ENCODE measurements at places on chromosomes 1 and 21.
A peak's percentile ranks its signal among the peaks of the same experiment; 100 is the strongest.

- no peak for DNase-seq
These were observed 21.0 kb downstream of the TP53BP2 start for GRCh38 chr1:223824712-223825111.

GRCh38 chr1:180863158-180863775, 49.4 kb upstream of the KIAA1614 start:
- DNase-seq, result peak; percentile 67

- no peak for DNase-seq
These were observed 4.3 kb upstream of the ZBTB7B start for GRCh38 chr1:154998201-154998780.

DNA sequence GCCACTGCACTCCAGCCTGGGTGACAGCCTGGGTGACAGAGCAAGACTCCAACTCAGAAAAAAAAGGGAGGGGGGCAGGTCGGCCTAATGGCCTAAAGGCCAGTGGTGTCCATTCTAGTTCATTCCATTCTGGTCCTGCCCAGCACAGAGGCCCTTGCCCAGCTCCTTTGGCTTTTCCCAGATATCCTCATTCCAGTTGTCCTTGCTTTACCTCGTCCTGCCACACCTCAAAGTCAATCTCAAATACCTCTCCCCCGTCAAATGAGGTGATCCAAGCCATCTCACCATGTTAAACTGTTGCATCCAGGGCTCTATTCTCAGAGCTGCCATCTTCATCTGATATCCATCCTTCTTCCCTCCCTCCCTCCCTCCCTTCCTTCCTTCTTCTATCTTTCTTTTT, 19.9 kb upstream of the PIK3CD start:
- no peak for DNase-seq

DNA sequence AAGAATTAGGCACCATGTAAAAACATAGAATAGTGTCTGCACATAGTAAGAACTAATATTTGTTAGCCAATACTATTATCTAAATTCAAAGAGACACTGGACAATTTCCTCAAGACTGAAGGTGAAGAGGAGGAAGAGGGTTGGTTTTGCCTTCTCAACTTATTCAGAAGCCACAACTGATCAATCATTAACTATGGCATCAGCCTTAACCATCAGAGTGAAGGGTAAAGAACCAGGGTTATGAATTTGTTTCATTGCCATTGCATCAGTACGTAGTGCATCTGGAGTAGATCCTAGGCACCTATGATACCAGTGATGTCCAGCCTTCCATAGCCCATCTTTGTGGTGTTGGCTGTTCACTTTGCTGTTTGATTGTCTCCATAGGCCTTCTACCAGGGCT, 421.7 kb upstream of the DEPDC1 start:
- no peak for DNase-seq

DNA sequence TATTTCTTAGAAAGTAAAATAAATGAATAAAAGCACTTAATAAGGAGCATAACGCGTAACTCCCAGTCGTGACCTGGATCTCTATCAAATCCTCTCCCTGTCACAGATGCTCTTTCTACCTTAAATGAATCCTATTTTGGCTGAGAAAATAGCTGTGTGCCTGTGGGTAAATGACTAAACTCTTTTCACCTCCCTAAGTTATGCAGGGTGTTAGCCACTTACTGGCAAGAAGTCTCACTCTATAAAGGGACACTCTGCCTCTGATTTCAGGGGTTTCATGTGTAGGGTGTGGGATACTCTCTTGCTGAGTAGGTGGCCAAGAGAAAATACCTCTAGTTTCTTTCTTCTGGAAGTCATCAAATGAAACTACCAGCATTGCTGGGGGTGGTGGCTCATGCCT, 24.3 kb upstream of the PPP1R15B start:
- DNase-seq, result no peak

GRCh38 chr1:169514566-169515270, 29.0 kb upstream of the SLC19A2 start:
- DNase-seq, result no peak

GRCh38 chr1:10007169-10007568, 10.1 kb downstream of the RBP7 start:
- no peak for DNase-seq

GRCh38 chr1:167711797-167712196, 10.0 kb upstream of the MPZL1 start:
- no peak for DNase-seq

GRCh38 chr1:234281826-234282489, 91.3 kb upstream of the COA6 start:
- DNase-seq, result no peak

DNA sequence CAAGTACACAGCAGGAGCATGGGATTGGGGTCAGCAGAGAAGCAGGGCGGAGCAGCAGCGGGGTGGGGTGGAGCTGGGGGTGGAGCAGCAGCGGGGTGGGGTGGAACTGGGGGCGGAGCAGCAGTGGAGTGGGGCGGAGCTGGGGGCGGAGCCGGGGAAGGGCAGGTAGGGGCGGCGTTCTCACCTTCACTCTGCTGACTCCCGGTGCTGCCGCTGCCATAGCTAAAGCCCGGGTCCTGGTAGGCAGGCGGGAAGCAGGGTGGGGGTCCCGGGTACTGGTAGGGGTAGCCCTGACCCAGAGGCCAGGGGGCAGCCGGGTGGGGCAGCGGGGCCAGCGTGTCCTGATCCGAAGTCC, 6.7 kb downstream of the TAS1R3 start:
- no peak for DNase-seq

DNA sequence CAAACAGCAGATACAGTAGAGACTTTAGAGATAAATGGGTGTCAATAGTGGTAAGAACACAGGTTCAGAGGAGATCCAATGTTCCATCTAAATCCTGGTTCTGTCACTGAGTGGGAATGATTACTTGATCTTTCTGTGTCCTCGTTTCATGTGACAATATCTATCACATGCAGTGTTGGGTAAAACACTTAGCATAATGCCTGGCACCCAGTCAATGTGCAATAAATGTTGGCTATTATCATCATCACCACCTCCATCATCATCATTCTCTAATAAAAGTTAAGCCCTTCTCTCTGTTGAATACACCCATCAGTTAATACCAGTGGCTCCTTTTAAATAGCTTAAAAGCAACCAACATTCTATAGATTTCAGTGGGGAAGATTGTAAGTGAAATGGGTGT, 184.7 kb downstream of the ST6GALNAC3 start:
- no peak for DNase-seq

GRCh38 chr1:56017336-56017735, 562.0 kb downstream of the PLPP3 start:
- DNase-seq, result no peak

DNA sequence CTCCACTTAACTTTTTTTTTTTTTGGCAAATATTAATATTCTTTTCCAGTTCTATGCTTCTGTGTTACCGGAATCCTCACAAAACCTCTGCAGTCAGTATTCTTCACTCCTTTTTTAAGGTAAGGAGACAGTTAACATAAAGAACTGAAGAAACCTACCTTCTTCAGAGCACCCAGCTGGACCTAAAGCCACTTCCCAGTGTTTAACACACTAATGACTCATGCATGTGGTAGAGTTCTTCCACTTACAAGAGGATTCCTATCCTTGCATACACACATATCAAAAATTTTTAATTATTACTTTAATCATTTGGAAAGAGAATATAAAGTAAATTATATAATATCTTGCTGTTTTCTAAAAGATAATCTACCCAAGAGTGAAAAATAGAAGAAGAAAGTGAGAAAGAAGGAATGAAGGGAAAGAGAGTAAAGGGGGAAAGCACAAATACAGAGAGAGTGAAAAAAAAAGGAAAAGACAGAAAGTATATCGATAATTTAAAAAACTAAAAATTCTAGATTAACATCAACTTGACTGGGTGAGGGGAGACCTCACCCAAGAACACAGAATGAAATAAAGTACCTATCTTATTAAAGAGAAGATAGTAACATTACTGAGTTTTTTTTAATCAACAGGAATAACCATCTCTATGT, 54.9 kb downstream of the ENAH start:
- peak; percentile 40 for DNase-seq

DNA sequence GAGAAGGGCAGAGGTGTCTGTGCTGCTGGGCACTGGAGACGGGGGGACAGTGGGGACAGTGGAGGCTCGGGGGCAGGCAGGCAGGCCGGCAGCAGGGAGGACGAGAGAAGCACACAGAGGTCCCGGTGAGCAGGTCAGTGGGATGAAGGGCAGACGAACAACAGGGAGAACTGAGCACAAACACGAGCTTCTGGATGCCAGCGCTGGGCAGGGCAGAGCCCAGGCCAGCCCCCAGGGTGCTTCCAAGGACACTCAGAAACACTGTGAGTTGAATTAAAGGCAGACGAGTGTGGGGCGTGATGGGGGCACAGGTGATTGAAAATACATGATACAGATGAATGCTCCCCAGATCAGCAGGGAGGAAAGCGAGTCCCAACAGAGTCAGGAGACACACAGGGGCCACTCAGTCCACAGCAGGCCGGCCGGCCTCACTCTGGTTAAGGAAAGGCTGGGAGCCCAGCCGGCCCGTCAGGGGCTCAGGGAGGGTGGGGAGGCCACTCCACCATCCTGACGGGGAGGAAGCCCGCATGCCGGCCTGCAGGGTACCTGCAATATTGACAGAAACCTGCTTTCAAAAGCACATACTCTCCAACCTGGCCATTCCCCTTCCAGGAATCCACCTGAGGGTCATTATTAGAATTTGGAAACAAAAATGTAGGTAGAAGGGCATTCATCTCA, 14.1 kb downstream of the SLC19A1 start:
- DNase-seq, result no peak

DNA sequence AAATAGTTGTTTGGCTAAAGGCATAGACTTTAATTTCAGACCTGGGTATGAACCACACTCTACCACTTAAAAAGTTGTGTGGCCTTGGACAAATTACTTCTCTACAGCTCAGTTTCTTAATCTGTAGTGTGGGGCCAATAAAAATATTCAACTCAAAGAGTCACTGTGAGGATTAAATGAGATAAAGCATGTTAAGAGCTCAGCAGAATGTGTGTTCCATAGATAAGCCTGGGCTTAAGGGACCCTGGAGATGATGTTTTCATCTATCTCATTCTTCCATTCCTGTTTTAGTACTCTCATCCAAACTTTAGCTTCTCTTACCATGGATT, 17.7 kb downstream of the S100A10 start:
- DNase-seq, result no peak

DNA sequence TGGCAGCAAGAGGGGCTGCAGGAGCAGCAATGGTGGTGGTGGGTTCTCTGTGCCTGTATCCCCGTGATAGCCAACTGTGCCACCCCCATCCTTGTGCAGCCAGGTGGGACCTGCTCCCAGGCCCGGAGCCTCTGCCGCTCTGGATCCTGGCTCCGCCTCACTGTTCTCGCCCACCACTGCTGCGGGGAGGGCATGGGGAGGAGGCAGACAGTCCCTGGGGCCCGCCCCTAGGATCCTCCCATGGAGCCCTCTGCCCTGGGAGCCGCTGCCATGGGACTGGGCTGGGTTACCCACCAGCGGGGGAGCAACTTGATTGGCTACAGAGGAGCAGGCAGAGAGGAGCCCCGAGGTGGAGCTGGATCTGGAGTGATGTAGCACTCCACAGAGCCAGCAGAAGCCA, 31.6 kb downstream of the CD1D start:
- no peak for DNase-seq

DNA sequence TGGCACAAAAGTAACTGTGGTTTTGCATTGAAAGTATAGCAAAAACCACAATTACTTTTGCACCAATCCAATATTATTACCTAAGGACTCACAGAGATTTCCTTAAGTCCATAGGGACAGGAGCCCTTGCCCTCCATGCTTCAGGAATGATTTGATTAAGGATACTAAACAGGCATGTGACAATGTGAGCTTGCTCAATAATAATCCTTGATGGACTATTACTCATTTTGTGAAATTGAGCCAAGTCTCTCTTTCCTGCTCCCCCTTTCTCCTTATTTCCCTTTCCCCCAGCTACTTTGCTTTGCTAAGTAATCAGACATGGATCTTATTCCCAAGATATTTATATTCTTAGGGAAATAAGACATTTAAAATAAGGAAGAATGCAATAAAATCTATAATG, 21.6 kb upstream of the RGL1 start:
- DNase-seq, result peak; percentile 38

All from fibroblast of skin of scalp (primary cell).